ENCODE measurements at places on chromosomes 1 and 21.

GRCh38 chr1:116345011-116345410, 28.0 kb upstream of the ATP1A1 start:
- DNase-seq = no peak

DNA sequence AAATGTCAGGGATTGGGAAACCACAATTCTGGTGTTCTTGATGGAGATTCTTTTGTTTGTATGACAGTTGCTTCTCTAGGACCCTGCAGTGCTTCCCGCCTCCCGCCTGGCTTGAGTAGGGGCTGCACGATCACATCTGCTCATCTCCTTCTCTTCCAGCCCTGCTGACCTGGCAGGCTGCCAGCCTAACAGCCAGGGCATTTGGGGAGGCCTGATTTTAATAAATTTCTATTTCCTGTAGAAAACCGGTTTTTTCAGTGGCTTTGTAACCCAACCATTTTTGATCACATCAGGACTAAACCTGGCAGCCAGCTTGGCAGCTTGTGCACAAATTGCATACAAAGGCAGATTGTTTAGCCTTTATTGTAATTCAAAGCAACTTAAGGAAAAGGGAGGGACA, 78.9 kb downstream of the UBE2U start:
- peak; percentile 31 for DNase-seq

- no peak for DNase-seq
Measured at GRCh38 chr1:37561133-37562132, 4.7 kb downstream of the DNALI1 start.

- no peak for DNase-seq
Measured at GRCh38 chr1:54965624-54966340, 14.6 kb upstream of the TMEM61 start.

DNA sequence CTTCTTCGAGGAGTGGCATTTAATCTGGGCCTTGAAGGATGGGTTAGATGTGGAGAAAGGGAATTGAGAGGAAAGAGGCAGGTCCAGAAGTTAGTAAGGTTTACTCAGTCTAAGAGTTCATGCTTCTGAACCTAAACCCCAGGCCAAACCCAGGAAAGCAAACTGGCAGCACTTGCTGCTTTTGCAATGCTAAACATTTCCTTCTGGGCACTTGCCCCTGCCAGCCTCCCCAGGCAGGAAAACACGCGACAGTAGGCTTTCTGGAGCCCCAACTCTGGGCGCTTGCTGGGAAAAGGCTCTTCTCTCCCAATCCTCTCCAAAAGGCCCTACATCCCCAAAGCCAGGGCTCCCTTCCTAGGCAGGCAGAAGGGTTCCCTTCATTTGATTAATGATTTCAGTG, 2.5 kb downstream of the OLFML2B start:
- no peak for DNase-seq

GRCh38 chr1:62989497-62989896, 205.6 kb downstream of the ATG4C start:
- no peak for DNase-seq

DNA sequence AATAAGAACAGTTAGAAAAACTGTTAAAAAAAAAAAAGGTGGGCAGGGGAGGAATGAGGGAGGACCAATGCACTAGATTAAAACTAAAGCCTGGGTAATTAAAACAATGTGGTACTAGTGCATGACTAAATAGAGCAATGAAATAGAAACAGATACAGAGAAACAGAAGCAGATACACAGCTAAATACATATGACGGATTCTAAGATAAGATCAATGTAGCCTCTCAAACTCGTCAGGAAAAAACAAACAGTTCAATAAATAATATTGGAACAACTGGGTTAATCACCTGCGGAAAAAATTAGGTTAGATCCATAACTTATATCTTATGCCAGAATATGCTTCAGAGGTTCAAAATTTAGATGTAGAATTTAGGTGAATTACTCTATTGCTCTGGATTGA, 68.2 kb downstream of the ERO1B start:
- no peak for DNase-seq

DNA sequence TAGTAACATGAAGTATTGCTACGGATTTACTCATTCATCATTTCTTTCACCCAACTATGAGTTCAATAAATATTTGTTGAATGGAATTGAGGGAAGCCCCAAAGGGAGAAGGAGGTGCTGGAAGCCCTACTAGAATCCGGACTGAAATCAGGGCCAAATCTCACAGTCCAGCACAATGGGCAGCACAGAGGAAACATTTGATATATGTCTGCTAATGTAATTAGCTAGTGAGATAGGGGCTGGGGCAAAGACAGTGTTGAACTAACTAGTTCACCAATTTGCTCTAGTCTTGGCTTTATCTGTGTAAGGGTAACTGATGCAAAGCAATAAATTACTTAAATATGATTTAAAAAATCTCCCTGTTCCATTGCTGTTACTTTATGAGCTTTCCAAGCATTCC, 26.1 kb upstream of the SLC30A1 start:
- DNase-seq = no peak

DNA sequence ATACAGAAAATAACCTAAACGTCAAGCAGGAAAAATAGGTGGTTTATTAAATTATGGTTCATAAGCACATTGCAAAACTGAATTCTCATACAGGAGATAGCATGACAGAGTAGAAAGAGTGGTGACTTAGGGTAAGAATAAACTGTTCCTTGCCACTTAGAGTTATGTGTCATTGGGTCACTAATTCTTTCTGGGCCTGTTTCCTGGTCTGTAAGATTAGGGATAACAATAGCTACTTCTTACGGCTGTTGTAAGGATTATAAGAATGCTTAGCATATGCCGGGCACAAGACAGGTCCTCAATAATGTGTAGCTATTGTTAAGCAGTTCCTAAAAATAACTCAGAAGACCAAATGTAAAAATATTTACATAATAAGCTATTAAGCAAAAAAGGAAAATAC, 24.2 kb downstream of the SNRNP40 start:
- no peak for DNase-seq

GRCh38 chr1:203408486-203409481, 57.9 kb upstream of the FMOD start:
- no peak for DNase-seq

- DNase-seq = no peak
Measured at GRCh38 chr1:160053548-160054365, 16.2 kb downstream of the KCNJ10 start.

DNA sequence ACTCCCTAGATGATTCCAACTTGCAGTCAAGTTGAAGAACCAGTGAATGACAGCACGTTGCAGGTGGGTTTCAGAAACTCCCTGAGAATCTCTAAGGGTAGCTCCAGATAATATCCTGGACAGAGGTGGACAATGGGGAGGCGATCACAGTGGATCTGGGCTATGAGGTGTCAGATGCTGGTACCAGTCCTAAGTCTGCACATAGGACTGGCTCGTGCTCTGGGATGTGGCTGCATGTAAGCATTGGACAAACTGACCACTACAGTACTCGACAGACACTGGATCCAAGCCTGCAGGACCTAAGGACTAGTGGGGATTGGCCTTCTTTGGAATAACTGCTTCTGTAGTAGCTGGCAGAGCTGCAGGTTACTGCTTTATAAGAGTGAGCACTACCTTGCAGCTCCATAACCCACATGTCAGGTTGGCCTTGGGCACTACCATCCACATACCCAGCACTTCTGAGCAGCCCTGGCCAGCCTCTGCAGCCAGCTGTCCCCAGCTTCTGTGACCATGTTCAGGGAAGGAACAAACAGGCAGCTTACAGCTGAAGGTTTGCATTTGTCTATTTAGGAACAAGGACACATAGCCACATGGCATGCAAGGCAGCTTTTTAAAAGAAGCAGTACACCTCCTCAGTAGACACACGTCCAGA, 33.2 kb upstream of the DNAH14 start:
- DNase-seq = no peak

DNA sequence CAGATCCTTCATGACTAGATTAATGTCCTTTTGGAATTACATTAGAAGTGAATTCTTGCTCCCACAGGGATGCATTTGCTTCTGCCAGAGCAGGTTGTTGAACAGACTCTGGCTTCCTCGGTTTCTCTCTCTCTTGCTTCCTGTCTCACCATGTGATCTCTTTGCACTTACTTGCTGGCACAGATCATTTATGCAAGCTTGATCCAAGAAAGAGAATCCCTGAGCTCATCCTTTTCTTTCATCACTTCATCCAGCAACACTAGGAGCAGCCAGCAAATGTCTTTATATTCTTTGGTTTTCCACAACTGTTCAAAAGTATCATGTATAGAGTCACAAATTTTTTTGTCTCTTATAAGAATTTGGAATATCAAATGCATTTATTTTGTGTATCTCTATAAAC, 313.5 kb downstream of the ZNF326 start:
- no peak for DNase-seq

DNA sequence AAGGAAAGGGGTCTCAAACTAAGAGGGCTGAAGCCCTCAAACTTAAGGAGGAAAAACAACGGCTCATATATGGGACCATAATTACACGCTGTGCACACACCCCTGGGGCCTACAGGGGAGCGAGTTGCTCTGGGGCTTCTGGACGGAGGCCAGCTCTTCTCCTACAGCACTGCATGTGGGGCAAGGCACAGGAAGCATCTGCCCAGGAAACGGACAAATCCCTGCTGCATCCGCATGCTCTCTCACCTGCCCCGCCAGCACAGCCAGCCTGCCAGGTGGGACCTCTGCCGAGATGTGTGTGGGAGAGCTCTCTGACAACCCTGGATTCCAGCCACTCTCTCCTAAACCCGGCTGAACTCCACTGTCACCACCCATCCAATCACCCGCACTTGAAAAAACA, 54.1 kb downstream of the MRPL37 start:
- no peak for DNase-seq

GRCh38 chr1:110266834-110267233, 56.7 kb downstream of the KCNC4 start:
- DNase-seq = no peak

DNA sequence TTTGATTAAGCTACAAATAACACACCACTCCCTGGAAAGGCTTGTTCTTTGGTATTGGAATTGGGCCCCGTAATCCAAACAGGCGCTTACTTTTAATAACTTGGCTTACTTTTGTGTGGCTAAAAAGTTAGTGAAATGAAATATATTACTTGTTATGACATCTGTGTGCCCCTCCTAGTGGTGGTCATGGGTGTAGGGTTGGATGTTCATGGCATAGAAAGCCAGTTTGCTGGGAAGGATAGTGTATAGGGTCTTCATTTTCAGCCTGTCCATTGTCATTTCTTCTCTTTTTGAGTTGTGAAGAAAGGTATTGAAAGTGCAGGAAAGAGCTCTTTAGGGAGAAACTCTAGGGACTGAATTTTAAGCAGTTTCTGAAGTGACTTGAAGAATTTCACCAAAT, 5.9 kb downstream of the CDC14A start:
- no peak for DNase-seq
